DMS153 (cell line): ENCODE measurements at places on chromosomes 13 and 19.

DNA sequence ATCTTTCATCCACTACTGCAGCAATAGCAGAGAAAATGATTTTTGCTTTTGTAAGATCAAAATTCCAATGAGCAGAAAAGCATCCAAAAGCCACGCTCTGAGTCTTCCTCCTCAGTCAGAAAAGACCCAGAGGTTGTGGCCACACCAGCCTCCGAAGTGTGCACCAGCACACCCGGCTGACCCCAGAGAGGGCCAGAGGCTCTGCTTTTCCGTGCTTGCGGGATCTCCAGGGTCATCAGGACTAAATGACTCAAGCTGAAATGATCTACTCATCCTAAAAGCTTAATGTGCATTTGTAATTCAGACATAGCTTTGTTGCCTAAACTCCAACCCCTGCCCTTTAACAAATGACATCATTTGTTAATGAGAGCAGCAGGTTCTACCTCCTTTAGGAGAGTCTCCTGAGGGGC lies 16.5 kb downstream of the RXFP2 start:
- DNase-seq = no peak

DNA sequence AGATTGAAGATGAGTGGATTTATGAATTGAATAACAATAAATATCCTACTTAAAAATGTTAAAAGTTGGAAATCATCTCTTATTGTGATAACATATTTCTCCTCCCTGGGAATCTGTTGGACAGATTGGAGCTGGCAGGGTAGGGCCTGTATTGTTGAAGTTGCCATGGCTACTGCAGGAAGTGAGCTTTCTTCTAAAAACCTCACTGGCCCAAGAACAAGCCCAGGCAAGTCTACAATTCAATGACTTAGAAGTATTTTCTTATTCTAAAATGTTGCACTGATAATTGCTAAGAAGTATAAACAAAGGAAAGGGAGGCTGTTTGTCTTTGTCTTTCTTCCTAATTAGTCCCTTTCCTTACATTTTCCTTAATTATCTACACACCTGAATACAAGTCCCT lies 112.1 kb downstream of the DLEU7 start:
- DNase-seq = no peak

GRCh38 chr19:29001597-29002245 lies 211.2 kb downstream of the UQCRFS1 start:
- no peak for DNase-seq

GRCh38 chr13:112734696-112735547 lies 45.1 kb downstream of the ATP11A start:
- DNase-seq = no peak

DNA sequence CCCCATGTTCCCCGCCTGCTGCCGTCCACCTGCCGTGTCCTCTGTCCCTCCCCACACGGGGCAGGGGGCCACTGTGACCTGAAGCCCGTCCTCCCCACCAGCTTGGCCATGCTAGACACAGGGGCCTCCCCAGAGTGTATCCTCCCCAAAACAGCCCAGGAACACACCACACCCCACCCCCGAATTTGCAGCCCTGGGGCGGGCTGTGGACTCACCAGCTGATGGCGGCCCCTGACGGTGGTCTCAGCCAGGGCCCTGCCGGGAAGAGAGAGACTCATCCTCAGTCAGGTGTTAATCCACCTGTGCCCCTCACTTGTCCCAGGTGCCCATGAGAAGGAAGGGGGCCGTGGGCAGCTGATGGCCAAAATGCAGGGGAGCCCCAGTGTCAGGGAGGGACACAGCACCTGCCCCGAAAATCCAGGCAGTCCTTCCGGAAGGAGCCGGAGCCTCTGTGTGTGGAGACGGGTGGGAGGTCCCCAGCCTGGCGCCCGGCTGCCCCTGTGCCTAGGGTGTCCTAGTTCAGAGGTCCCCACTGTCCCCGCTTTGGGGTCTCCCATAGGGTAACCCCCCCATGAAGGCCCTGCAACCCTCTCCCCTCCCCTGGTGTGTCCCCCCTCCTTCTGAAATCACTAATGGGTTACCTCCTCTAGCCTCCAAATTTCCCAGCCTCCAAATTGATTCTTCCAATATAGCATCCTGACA lies 39.3 kb upstream of the TCF3 start:
- no peak for DNase-seq

DNA sequence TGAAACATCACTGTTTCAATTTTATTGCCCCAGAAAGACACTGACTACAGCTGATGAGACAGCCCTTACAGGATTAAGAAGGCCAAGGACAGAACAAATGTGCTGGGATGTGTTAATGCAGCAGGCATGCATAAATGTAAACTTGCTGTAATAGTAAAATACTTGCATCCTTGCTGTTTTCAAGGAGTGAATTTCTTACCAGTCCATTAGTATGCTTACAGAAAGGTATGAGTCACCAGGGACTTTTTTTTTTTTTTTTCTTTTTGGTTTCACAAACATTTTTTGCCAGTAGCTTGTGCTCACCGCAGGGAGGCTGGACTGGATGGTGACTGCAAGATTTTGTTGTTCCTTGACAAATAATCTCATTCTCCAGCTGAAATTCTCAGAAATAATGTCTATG lies 55.1 kb downstream of the GPR180 start:
- DNase-seq = no peak

GRCh38 chr13:40172149-40172591 lies 494.3 kb downstream of the FOXO1 start:
- no peak for DNase-seq

DNA sequence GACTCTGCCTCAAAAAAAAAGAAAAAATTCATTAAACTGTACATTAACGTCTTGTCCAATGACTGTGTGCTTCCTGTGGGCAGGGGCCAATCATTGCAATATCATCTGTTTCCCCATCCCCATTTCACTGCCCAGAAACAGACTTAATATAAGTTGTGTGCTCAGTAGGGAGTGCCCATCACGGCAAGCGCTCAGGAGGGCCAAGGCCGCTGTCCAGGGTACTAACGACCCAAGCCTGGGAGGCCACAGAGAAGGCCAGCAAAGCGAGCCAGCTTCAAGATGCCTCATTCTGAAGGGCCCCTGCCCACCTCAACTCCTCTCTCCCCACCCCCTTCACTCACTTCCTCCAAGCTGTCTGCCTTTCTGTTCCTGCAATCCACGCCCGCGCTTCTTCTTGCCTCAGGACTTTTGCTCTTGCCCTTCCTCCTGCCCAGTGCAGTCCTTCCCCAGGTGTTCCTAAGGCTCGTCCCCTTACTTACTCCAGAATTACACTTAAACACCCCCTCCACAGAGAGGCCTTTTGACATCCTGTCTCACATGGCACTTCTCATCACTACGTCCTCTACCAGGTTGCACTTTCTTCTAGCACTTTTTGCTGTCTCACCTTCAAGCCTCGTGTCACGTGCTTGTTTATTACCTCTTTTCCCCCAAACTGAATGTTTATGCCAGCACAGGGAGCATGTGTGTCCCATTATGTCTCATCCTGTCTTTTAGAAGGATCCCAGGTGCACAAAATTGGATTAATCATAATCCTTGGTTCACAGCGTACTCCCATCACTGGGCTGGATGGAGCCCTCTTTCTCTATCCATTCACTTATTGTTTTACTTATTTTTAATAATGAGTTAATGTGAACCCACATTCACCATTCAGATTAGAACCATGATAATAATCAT lies 11.3 kb upstream of the POU2F2 start:
- no peak for DNase-seq

DNA sequence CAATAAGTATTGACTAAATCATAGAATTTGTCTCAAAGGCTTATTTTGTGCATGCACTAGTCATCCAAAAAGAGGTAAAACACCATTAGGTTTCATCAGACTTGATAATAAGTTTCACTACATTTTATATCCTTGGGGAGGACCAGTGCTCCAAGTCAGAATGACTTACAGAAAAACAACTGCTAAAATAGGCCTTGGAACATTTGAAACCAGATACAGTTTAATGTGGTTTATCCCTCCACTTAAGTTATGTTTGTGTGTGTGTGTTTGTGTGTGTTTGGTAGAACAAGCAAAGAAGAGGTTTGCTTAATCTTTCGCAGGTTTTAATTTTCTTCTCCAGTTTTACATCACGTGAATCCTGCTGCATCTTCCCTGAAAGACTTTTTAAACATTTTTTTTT lies 570.9 kb downstream of the PCDH9 start:
- no peak for DNase-seq

GRCh38 chr13:71768881-71769280 lies 98.1 kb downstream of the DACH1 start:
- DNase-seq = no peak

- DNase-seq = no peak
Measured at GRCh38 chr13:83498481-83499190, 383.6 kb downstream of the SLITRK1 start.

GRCh38 chr13:73090116-73090822 lies 31.5 kb downstream of the KLF5 start:
- peak; percentile 83 for DNase-seq

- no peak for DNase-seq
Measured at GRCh38 chr13:109568339-109568818, 218.0 kb downstream of the IRS2 start.

DNA sequence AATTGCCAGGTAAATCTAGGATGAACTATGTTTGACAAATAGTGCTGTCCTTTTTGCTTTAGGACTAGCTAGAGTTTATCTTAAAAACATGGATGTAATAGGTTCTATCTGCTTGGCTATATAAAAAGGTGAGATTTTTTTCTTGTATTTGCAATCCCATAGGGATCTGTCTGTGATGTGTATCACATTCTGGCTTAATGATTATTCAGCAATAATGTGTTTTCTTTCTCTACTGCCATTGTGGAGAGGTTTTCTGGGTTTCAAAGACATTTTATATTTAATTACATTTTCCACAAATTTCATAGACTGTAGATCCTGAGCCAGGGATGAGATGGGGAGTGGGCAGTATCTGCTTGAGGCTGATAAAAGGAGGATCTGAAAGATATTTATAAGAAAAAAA lies 277.8 kb upstream of the SLITRK5 start:
- DNase-seq = no peak

DNA sequence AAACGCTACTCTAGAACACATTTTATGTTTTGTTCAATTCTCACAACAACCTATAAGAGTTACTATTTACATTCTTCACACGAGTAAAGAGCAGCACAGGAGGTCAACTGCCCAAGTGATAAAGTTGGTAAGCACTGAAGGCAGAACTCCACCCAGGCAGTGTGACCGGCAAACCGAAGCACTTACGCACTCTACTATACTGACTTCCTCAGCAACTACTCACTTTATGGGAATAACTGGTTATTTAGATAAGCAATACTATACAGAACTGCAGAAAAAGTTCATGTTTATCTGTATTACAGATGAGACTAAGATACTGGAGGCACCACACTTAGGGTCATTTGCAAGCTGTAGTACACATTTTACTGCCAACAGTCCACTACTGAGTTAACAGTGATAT lies 28.8 kb downstream of the FOXO1 start:
- DNase-seq = no peak

DNA sequence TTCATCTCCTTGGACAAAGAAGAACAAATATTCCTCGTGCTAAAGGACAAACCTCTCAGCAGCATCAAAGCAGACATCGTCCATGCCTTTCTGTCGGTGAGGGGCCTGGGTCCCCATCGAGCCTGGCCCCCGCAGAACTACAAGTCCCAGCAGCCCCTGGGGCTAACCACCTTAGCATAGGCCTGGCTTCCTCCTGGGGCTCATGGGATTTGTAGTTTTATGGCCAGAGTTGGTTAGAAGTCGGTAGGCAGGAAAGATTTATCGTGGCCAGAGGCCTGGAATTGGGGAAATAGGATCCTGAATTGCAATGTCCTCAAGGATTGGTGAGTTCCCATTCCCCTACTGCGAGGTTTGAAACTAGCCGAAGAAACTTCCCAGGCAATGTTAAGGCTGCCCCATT lies 19.6 kb downstream of the TMEM150B start:
- no peak for DNase-seq

- DNase-seq = no peak
Measured at GRCh38 chr19:6806488-6806887, 34.0 kb downstream of the VAV1 start.

DNA sequence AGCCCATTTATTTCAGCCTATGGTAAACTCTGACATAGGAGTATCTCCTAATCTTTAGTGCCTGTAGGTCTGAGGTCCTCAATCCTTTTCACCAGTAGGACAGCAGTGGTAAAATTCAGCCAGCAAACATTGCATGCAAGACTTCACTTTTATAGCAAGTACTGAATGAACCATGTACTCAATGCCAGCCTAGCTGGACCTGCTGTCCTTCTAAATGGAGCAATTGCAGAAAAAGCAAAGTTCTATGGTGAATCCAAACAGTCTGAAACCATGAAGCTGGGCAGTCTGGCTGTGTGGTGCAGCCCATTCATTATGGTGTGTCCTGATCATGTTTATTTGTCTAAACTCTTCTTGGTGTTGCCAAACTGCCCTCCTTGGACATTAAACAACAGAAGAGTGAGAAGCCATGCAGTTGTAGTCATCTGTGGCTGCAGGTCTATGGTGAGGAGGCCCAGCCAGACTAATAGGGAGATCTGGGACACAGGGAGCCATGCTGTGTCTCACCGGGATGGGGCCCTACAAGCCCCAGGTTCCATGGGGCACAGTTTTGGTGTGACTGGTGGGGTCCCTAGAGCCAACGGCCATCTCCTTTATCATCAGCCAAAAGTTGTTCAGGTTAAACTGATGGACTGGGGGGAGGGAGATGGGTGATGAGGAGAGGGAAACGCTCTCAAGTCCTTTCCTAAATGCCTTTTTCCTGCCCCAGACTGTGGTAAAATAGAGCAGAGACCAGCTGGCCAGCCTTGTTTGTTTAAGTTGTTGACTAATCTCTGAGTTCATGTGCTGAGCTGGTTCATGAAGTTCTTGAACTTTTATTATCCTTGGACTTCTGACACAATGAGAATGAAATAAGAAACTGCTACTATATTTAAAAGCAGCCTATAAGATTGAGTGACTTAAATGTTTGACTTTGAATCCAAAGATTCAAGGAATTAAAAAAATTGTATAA lies 20.6 kb upstream of the TNFSF11 start:
- DNase-seq = no peak

DNA sequence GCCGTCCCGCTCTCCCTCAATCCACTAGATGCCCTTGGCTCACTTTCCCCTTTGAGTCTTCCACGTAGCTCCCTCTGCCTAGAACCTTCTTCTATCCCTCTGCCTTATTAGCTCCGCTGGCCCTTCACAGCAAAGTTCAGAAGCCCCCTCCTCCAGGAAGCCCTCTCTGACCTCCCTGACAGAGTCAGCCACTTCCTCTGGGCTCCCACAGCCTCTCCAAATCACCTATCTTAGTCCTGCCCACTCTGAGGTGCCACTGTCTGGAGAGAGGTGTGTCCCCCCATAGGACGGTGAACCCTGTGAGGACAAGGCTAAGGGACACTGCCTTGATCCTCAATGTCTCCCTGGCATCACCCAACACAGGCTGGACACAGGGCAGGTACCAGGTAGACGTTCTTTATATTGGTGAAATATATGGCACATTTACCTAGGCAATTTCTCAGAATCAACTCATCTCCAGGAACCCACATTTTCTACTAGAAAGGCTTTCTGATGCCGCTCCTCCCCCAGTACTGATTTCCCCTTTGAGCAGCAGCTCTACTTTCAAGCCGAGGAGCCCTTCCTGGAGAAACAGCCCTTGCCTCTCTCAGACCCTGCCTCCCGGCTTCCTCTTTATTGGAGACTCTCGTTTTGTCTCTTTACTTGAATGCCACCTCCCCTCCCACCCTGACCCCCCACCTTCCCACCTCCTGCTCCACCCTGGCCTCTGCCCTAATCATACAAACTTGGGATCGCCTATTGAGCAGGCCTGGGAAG lies 3.4 kb upstream of the TGFB1 start:
- no peak for DNase-seq

- no peak for DNase-seq
Measured at GRCh38 chr19:14566712-14567077, 5.2 kb downstream of the NDUFB7 start.
